ENCODE measurements at places on chromosomes 16 and 17.
A peak's percentile ranks its signal among the peaks of the same experiment; 100 is the strongest.

DNA sequence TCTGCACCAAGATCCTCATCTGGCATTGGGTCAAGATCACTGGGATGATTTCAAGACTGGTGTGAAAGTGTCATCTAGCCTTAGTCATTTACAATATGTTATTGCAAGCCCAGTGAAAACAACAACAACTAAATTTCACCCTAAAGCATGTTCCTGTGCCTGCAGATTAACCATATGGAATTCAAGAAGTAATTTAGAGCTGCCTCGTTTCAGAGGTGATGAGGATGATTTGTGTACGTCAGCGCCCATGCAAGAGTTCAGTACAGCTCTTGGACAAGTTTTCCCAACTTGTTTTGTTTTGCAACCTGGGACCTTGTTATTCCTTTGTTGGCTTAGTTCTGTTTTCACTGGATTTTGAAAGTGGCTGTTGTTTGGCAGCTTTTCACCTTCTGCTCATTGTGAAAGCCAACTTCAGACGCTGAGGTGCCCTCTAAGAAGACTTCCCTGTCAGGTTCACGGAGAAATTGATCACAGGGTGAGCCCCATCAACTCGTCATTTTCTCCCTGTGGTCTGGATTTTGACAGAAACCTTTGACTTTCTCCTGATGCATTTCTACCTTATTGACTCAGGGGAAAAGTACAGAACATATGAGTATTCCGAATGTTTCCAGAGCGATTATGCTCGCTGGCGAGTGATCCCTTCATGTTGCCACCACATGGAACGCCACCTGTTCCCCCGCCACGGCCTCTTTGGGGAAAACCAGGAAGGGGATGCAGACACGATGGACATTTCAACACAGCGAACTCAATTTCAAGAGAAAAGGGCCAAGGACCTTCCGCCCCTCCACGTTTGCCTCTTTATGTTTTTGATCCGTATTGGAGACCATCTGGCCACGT, 85.6 kb downstream of the FOXL1 start:
- DNase-seq, result peak; percentile 22

DNA sequence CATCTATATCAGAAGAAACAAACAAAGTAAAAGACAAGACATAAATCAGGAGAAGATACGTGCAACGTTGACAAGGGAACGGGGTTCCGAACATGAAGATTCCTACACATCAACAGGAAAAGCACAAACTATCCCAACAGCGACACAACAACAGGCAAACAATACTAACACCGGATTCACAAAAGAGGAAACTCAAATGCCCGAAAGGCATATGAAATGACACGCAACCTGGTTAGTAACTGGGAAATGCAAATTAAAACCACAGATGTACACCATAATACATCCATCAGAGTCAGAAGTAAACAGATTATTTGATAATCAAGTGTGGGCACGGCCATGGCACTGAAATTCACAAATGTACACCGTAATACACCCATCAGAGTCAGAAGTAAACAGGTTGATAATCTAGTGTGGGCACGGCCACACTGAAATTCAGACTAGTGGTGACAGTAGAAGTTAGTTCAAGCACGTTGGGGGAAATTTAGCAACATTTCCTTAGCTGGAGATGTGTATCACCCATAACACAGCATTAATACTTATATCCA, 171.9 kb upstream of the RPH3AL start:
- no peak for DNase-seq

DNA sequence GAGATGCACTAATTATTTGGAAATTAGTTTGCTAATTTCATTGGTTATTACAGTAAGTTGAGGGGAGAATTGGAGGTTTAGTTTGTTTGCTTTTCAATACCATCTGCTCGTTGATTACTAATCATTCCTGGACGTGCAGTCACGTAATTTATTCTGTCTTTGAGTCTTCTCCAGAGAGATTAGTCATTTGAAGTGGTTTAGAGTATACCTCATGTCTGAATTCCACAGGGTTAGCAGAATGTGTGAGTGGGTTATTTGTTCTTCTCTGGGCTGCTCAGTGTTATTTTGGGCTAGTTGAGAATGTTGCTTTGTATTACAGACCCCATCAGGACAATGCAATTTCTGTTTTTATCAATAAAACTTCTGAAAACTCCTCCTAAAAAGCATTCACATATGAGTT, 265.0 kb downstream of the RBFOX1 start:
- no peak for DNase-seq

- DNase-seq, result no peak
Observed at GRCh38 chr17:43545383-43545632, 832 bp downstream of the ETV4 start.

DNA sequence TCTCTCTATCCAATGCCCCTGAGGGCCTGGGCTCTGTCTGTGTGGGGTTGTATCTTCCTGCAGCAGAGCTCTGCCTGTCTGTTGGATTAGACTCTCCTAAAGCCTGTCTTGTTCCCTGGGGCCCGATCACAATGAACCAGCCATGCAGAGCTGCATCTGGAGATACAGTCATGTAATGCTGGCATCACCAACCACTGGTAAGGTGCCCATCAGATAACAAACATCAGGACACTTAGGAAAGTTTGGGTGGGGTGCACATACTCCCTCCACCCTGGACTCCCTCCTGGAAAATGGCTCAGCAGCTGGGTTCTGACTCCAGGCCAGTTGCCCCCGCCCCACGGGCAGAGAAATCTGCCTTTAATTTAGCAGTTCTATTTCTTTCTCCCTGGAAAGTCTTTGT, 61.3 kb upstream of the BRD7 start:
- no peak for DNase-seq

- no peak for DNase-seq
Observed at GRCh38 chr17:8141045-8141444, 11.2 kb downstream of the PER1 start.

GRCh38 chr16:87856791-87857228, 12.5 kb downstream of the SLC7A5 start:
- no peak for DNase-seq

DNA sequence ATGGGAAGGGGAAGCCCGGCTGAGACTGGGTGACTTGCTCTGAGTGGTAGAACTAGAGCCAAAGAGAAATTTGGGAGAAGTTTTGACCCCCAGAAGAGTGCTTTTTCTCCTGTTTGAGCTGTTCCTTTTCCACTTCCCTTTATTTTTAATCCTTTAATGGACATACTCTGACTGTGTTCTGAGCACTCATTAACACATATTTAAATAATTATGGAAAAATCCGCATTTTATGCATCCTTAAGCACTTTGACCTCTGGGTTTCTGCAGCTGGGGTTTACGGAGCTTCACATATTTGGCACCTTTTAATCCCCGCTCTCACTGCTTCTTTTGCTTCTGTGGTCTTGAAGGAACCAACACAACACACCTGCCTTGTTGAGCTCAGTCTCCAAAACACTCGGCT, 114.7 kb downstream of the FOXL1 start:
- DNase-seq, result no peak

GRCh38 chr17:56540836-56541235, 52.7 kb upstream of the NOG start:
- DNase-seq, result no peak

DNA sequence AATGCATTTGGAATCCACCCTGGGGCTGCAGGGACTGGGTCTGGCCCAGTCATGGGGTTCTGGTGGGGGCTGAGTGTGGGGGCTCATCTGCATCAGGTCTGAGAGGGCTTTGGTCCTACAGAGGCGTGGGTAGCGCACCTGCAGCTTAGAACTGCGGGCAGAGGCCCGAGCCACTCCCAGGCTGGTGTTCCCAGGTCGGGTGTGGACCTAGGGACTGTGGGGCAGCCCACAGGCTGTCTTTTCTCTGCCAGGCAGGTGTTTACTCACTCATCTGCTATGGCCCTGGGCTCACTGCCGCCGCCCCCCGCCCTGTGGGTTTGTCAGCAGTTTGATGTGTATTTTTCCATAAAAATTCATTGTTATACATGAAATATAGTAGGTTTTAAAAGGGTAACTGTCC, 27.0 kb upstream of the DOC2B start:
- no peak for DNase-seq

DNA sequence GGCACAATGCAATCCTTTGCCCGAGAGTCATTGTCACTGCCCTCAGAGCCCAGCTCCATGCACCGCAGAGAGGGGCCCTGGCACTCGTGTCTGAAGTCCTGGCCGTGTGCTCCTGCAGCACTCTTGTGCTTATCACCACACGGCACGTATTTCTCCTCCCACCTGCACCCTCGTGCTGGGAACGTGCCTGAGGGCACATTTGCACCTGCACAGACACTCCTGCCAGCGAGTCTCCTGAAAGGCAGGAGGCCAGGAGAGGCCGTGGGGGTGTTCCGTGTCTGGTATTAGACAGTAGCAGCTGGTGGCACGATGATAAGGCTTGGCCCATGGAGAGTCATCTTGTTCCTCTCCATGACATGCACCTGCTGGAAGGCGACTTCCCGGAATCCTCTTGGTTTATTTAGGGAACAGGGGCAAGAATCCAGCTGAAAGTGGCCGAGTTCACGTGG, 3.4 kb upstream of the ACSF3 start:
- DNase-seq, result no peak

- DNase-seq, result no peak
Observed at GRCh38 chr16:82784573-82784968, 157.8 kb downstream of the CDH13 start.

GRCh38 chr17:3693829-3694231, 2.1 kb downstream of the P2RX5 start:
- peak; percentile 77 for DNase-seq

DNA sequence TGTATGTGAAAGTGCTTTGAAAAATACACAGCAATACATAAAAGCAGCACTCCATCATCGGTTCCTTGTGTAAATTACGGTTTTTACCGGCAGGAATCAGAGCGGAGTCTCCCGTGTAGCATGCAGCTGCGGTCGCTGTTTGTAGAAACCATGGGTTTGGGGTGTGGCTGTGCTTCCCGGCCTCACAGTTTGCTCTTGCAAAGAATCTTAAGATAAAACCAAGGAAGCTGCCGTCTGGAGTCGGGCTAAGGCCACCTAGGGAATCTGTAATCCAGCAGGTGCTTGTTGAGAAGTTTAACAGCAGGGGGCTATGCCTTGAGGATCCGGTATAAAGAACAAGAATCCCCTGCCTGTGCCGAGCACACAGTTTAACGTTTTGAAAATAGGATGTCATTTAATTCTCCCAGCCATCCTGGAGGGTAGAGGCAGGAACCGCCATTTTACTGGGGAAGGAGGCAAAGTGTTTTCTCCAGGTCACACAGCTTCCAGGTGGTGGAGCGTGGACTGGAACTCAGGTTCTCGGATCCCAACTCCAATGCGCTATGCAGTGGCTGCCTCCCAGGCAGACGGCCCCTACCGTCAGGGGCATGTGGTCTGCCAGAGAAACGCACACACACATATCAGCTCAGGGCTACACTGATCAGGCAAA, 6.0 kb upstream of the TLCD3A start:
- DNase-seq, result no peak

GRCh38 chr17:73533127-73533526, 111.1 kb downstream of the SDK2 start:
- no peak for DNase-seq
